Metanephros (tissue), 2 donors: ENCODE measurements at places on chromosomes 5 and 9. TPM values are rescaled to one million over a fixed set of nuclear protein-coding genes. Genes with fewer than 3 reads are reported as not detected.

Gene TSSK1B
- total RNA-seq: 0.70 TPM

Gene ZFP2
- 3.6 TPM for total RNA-seq

Gene SLC12A7
- total RNA-seq: 56.3 TPM

Gene SIL1
- 36.1 TPM for total RNA-seq

Gene TAS2R1
- total RNA-seq: not detected

Gene GPR150
- not detected for total RNA-seq

Gene LRRC26
- 0.35 TPM for total RNA-seq

Gene PCDHA11
- total RNA-seq: 0.82 TPM

Gene RANBP3L
- total RNA-seq: 13.3 TPM

Gene DUSP1
- total RNA-seq: 299 TPM

Gene DND1
- total RNA-seq: 0.76 TPM

Gene PCDHGB4
- total RNA-seq: 14.1 TPM

Gene MCC
- total RNA-seq: 57.7 TPM

Gene RASGEF1C
- total RNA-seq: 0.93 TPM

Gene PCDHB13
- total RNA-seq: 7.9 TPM

Gene IFNA2
- not detected for total RNA-seq

Gene C1QTNF2
- total RNA-seq: 4.6 TPM

Gene DNM1
- total RNA-seq: 71.9 TPM

Gene C9orf50
- 0.70 TPM for total RNA-seq

Gene PKD2L2
- total RNA-seq: 0.53 TPM

Gene SLC4A9
- total RNA-seq: 21.8 TPM

Gene SLC2A8
- total RNA-seq: 23.6 TPM

Gene PCDHGA10
- 9.1 TPM for total RNA-seq

Gene SLC25A2
- total RNA-seq: 0.35 TPM

Gene DEPDC1B
- 21.2 TPM for total RNA-seq

Gene PCDHB14
- total RNA-seq: 8.6 TPM

Gene CDK7
- 25.5 TPM for total RNA-seq

Gene AGXT2
- 25.9 TPM for total RNA-seq

Gene SLC6A19
- 33.0 TPM for total RNA-seq

Gene TAF1L
- total RNA-seq: not detected

Gene KIAA1958
- 22.1 TPM for total RNA-seq

Gene ADAM19
- total RNA-seq: 10.9 TPM

Gene APBA1
- 24.0 TPM for total RNA-seq

Gene CLTA
- 162 TPM for total RNA-seq

Gene ANKRD31
- 0.41 TPM for total RNA-seq

Gene NR5A1
- 0.12 TPM for total RNA-seq

Gene CYLC2
- total RNA-seq: not detected

Gene PCAT7
- total RNA-seq: 0.06 TPM

Gene SV2C
- total RNA-seq: 0.18 TPM

Gene PDE6A
- total RNA-seq: 0.06 TPM

Gene PCDHGA11
- total RNA-seq: 10.0 TPM

Gene PCDHAC2
- total RNA-seq: 5.8 TPM

Gene ELOVL7
- 18.4 TPM for total RNA-seq

Gene C9orf78
- total RNA-seq: 36.3 TPM

Gene CNTFR
- 19.5 TPM for total RNA-seq

Gene BARX1
- 0.23 TPM for total RNA-seq

Gene HSPA4
- total RNA-seq: 58.7 TPM

Gene SPATA31D4
- not detected for total RNA-seq

Gene PCDHGB3
- 7.1 TPM for total RNA-seq

Gene CLINT1
- 106 TPM for total RNA-seq

Gene JAKMIP2
- 2.9 TPM for total RNA-seq

Gene OR1J2
- not detected for total RNA-seq

Gene FSD1L
- total RNA-seq: 10.5 TPM

Gene TAF11L10
- not detected for total RNA-seq

Gene TAF11L5
- total RNA-seq: not detected

Gene CDC42SE2
- 48.3 TPM for total RNA-seq

Gene NSG2
- 0.76 TPM for total RNA-seq

Gene TMEM252
- total RNA-seq: 5.7 TPM

Gene THBS4
- total RNA-seq: 41.2 TPM
